Calu3 (cell line): ENCODE measurements at places on chromosomes 5 and 9.
A peak's percentile ranks its signal among the peaks of the same experiment; 100 is the strongest.

DNA sequence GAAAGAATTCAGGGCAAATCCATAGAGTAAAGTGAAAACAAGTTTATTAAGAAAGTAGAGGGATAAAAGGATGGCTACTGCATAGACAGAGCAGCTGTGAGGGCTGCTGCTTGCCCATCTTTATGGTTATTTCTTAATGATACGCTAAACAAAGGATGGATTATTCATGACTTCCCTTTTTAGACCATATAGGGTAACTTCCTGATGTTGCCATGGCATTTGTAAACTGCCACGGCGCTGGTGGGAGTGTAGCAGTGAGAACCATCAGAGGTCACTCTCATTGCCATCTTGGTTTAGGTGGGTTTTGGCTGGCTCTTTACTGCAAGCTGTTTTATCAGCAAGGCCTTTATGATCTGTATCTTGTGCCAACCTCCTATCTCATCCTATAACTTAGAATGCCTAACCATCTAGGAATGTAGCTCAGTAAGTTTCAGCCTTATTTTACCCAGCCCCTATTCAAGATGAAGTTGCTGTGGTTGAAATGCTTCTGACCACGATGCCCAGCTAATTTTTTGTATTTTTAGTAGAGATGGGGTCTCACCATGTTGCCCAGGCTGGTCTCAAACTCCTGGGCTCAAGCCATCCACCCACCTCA, 42.1 kb downstream of the RFK start:
- no peak for DNase-seq

- peak; percentile 26 for DNase-seq
These were observed 158.7 kb upstream of the IER5L start for GRCh38 chr9:129336601-129337331.

DNA sequence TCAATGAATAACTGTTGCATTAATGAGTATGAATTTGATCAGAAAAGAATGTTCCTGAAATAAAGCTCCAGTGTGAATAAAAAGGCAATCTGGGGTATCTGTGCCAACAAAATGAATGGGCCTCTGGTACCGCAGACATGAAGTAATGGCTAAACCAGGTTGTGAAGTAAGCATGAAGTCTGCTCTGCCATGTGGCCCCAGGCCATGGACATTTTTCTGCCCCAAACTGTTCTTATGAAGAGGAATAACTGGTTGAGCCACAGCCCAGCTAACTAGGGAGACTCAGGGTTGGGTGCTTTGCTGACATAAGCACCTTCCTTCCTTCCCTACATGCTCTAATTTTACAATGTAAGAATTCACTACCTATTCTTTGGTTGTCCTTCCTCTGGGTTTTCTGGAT, 147.4 kb upstream of the LRRTM2 start:
- DNase-seq = no peak

DNA sequence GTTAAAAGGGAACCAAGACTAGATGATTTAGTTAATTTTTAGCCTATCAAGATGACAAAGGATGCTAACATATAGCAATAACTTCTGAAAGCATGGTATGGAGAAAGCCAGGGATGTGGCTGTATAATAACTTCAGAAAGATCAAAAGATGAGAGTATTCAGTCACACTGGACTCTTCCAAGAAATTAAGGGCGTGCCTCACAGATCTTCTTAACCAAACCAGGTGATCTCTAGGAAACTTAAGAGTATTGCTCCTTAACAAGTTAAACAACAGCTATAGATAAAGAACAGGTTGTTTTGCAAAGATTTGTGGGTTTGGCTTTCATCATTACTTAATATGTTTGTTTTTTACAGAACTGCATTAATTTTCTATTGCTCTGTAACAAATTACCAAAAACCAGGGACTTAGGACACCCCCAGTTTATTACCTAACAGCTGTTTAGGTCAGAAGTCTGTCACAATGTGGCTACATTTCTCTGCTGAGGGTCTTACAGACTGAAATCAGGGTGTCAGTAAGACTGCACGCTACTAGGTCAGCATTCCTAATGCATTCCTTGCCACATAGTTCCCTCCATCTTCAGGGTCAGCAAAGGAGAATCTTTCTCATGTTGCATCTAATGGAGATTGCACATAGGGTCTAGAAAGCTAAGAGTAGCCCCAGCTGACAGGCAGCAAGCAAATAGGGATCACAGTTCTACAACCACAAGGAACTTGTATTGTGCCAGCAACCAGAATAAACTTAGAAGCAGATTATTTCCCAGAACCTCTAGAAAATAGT, 113.8 kb downstream of the WDR70 start:
- no peak for DNase-seq

DNA sequence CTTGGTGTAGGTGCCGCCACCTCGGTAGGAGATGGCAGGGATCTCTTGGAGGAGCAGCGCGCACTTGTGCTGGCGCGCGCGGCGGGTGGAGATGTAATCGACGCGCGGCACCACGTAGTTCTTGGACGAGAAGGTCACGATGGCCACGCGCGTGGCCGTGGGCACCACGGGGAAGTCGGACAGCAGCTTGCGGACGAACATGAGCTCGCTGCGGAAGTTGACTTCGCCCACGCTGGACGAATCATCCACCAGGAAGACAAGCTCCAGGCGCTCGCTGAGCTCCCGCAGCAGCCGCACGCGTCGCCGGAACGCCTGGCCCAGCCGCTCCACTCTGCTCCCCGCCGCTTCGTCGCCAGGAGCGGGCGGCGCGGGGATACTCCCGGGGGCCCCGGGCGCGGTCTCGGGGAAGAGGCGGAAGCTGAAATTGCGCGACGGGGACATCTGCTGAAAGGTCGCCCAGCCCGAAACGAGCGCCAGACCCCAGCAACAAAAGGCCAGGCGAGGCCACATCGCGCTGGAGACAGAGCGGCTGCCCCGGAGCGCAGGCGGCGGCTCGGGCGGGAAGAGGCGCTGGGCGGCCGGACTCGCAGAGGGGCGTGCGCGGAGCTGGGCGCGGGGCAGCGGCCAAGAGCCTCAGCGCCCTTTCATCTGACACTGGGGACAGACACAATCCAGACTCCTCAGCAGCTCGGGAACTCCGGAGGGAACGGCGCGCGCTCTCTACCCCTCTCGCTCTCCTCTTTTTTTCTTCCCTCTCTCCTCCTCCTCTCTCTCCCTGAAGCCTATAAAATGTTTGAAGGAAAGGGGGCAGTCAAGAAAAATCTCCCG, at the start of gene SVEP1:
Gene SVEP1, minus strand, starts transcription at position 708 of the 828 bp plus-strand sequence. Its CDS starts 198 bp downstream, at position 510.
- DNase-seq = no peak

GRCh38 chr5:139251281-139251687, 42.3 kb upstream of the MATR3 start:
- DNase-seq = no peak

DNA sequence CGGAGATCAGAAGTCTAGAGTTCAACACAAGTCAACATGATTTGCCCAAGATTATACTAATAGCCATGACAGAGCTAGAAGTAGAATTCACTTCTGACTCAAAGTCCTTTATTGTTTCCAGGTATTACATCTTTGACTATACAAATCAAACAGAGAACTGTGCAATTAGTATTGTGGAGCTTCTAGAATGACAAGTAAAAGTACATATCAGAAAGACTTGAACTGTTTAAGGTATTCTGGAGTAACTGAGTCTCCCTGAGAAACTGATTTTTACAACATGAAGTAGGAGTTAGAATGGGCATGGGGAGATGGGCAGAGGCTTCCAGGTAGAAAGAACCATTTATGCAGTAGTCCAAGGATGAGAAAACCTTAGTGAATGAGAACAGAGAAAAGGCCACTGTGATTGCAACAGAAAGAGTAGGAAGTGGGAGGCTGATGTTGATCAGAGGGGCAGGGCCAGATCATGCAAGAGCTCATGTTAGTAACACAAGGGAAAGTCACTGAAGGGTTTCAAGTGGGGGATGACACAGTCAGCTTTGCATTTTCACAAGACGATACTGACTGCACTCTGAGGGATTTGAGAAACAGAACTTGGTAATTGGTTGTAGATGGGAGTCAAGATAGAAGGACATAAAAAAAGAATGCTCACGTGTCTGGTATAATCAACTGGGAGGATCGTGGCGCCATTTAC, 280.7 kb downstream of the RFX3 start:
- no peak for DNase-seq

GRCh38 chr5:178319541-178320041, 87.0 kb upstream of the PHYKPL start:
- DNase-seq = no peak

GRCh38 chr5:144405991-144406390, 235.3 kb downstream of the KCTD16 start:
- no peak for DNase-seq

- no peak for DNase-seq
These were observed 401.9 kb upstream of the GRIA1 start for GRCh38 chr5:153088538-153088937.

GRCh38 chr9:1879501-1879900, 135.6 kb upstream of the SMARCA2 start:
- DNase-seq = no peak

GRCh38 chr9:9246726-9247125, 1366.1 kb downstream of the PTPRD start:
- no peak for DNase-seq

DNA sequence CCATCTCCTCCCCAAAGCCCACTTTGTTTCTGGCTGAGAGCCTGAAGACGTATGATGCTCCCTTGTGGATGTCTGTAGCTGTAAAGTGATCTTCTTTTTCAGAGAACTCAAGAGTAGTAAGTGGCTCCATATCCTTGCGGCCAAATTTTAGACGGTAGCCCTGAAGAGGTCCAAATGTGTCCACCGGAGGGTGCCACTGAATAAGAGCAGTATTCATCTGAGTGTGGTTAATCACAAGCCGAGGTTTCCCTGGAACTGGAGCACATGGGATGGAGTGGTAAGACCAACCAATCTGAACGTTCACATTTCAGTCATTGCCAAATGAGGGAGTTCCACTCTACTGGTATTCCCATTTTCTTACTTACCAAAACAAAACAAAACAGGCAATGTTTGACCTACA, 686.5 kb upstream of the DMAC1 start:
- DNase-seq = peak; percentile 1

DNA sequence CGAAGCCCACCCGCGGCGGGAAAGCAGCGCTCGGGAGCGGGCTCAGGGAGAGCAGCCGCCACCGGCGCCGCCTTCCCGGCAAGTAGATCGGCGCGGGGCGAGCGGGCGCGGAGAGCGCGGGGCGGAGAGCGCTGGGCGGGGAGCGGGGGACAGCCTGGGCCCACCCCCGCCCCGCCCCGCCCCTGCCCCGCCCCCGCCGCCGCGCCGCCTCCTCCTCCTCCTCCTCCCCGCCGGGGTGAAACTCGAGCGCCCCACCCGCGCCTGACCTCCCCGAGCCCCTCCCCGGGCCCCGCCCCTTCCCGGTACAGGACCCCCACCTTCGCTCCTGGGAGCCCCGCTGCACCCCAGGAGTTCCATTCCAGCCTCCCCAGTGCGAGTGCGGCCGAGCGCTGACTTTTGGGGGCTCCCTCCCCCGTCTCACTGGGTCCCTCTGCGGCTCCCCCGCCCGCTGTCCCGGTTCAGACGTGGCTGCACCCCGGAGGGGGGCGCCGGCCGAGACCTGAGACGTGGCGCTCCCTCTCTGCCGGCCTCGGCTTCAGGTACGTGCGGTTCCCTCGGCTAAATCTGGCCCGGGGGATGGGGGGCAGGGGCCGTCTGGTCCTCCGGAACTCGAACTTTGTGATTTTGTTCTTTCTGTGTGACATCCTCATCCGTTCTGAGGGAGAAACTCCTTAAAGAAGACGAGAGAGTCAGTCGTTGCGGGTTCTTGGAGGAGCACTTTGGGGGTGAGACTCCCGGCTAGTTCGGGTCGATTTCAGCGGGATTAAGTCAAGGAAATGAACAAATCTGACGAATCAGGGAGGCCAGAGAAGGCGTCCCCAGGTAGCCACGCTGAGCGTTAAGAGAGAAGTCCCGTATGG, at the start of gene SEMA5A:
Gene SEMA5A, minus strand, starts transcription at position 84 of the 860 bp plus-strand sequence. CDS start 166,129 bp downstream, outside the sequence.
- DNase-seq = no peak

GRCh38 chr9:114382699-114383520, 4.9 kb downstream of the AKNA start:
- DNase-seq = no peak

DNA sequence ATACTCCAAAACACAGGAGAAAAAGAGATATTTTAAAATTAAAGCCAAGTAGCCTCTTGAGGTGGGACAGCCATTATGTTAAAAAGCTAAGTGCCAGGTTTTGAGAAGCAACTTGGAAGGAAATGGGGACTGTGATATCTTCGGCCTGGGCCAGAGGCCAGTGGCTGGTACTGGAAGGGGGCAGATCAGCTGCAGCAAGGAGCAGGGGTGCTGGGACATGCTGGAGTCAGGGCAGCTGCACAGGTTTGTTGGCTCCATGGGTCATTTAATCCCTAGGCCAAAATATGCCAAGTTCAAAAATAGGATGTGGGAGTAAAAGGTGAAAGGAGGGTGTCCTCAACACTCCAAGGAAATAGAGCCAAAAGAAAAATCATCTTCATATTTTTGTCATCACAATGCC, 30.0 kb downstream of the ADRB2 start:
- no peak for DNase-seq

- DNase-seq = no peak
These were observed 188.7 kb upstream of the MRPS30 start for GRCh38 chr5:44619875-44620610.

DNA sequence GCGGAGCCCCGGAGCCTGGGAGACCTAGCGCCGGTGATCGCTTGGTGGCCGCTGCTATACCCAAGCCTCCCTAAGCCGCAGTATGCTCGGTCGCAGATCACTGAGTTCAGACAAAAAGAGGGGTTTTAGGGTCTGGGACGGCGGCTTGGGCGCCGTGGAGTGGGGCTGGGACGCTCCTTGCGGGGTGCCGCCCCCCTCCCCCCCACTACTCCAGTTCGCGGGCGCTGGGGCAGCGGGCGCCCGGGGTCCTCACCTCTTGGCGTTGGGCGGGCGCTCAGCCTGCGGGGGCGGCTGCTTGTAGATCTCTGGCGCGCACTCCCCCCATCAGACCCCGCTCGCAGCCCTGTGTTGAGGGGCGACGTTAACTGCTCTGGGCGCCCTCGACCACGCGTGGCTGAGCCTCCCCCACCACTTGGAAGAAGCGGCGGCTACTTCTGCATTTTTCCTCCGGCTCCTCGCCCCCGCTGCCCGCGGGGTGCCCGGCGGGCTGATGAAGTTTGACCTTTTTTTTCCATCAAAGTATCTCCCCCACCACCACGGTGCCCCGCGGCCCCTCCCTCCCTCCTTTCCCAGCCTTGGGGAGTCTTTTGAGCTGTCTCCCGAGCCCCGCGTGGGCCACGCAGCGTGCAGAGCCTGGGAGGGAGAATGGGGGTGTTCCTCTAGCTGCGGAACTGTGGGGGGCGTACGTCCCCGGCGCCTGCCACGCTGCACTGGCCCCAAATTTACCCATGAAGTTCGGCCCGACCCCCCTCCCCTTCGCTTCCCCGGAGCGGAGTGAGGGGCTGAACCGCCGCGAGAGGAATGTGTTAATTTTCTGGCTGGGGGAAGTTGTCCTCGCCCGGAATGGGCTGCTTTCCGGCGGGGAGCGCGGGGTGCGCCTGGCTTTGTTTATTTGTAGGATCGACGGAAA, 1.2 kb downstream of the CXXC5 start:
- no peak for DNase-seq

GRCh38 chr9:93859431-93860215, 95.5 kb downstream of the BARX1 start:
- DNase-seq = no peak

GRCh38 chr9:19130436-19130835, 3.1 kb upstream of the PLIN2 start:
- no peak for DNase-seq

GRCh38 chr9:136342181-136343120, 15.1 kb downstream of the GPSM1 start:
- DNase-seq = peak; percentile 51

GRCh38 chr9:4421847-4422246, 68.4 kb upstream of the SLC1A1 start:
- DNase-seq = no peak

- no peak for DNase-seq
These were observed 119.3 kb downstream of the NR2F1-AS1 start for GRCh38 chr5:93461756-93462155.

GRCh38 chr9:22119522-22120158, 110.5 kb upstream of the CDKN2B start:
- peak; percentile 21 for DNase-seq
